ENCODE measurements at places on chromosomes 3 and 15.

DNA sequence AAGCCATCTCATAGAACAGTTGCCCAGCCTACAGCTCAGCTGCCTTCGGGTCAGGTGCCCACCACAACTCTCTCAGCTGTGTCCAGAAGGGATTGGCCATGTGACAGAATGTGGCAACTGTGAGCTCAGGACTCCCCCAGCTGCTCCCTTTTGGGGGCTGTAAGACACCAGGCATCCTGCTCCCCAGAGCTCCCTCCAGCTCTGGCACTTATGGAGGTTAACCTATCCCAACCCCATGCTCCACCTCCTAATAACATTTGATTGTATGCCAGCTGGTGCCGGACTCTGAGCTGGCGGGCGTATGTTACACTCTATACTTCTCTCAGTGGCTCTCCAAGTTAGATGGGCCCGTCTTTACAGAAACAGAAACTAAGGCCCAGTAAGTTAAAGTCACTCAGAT is 222.8 kb downstream of the FAM43A start:
- no peak for DNase-seq

- no peak for DNase-seq
These were observed 10.0 kb upstream of the P3H2 start for GRCh38 chr3:190130696-190131095.

GRCh38 chr3:120854908-120855526 is 53.0 kb upstream of the STXBP5L start:
- DNase-seq, result no peak

DNA sequence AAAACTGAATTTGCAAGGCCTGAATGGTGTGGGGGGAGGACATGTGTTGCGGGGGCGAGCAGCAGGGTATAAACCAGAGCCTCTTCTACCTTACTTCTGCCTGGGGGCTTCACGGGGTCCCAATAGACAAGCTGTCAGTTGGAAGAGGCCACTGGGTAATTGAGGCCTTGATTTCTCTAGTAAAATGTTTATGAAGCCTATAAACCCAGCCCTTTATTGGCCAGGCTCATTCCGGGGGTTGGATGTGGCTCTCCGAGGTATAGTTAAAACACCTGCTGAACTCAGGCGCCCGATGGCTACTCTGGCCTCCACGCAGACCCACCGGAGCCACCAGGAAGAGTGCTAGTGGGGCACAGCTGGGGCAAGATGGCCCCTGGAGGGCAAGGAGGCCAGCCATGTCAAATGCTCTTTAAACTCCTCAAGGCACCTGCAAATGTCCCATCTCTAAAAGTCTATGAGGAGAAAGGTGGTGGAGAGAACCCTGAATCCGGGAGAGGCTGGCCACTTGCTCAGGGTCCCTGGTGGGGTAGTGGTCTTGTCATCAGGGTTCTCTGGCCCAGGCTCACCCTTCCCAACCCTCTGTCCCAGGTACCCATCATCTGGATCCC is 34.3 kb downstream of the IGDCC3 start:
- DNase-seq, result no peak

GRCh38 chr3:40851836-40852235 is 327.1 kb downstream of the ZNF621 start:
- DNase-seq, result no peak

DNA sequence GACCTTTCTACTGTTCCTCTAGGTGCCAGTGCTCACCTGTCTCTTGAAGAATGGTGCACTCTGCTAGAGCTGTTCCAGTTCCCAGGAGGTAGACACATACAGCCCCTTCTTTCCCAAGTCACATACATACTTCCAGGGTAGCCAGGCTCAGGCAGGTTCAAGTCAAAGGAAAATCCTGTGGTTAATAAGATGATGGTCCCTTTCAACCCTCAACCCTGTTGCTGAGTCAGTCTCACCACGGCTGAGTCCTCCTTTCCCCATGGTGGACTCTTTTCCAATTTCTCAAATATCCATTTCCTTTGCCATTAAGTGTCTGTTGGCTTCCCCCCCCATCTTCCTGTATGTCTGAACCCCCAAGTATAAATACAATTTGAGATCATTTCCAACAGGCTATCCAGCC is 56.1 kb upstream of the ACAN start:
- no peak for DNase-seq

DNA sequence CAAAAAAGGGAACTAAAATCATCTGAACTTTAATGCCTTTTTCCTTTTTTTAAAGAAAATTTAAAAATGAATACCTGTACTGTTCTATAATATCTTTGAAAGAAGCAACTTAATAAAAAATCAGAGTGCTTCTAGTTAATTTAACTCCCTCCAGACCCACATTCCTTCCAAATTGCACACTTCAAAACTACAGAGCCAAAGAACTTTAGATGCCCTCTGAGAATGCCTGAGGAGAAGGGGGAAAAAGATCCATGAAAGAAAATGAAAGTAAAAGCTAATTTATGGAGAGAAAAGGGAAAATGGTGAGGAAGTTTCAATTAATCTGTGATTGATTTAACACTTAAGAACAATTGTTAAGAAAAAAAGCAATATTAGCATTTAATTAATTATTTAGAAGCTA is 1141.6 kb downstream of the IGSF11 start:
- DNase-seq, result no peak

- DNase-seq, result no peak
These were observed 78.5 kb upstream of the DLG1 start for GRCh38 chr3:197376735-197377555.

DNA sequence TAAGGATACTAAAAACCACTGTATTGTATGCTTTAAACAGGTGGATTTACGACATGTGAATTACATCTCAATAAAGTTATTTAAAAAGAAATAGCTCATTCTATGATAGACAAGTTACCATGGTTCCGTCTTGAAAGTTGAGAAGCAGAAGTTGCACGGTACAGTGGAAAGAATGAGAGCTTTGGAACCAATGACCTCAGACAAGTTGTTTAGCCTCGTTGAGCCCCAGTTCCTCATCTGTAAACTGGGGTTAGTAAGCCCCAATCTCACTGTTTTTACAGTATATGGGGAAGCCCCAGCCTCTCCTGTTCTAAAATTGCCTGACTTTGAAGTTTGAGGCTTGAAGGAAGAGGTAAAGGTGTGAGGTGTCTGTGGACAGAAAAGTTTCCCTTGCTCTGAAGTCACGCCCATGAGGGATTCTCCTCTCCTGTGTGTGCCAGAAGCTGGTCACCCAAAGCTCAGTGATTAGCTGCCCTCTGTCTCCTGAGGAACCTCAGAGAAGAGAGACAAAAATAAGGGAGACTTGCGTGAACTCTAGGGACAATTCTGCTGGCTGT is 10.0 kb downstream of the CRYGS start:
- no peak for DNase-seq

- DNase-seq, result no peak
These were observed 9.6 kb downstream of the ATP2C1 start for GRCh38 chr3:130903412-130903908.

DNA sequence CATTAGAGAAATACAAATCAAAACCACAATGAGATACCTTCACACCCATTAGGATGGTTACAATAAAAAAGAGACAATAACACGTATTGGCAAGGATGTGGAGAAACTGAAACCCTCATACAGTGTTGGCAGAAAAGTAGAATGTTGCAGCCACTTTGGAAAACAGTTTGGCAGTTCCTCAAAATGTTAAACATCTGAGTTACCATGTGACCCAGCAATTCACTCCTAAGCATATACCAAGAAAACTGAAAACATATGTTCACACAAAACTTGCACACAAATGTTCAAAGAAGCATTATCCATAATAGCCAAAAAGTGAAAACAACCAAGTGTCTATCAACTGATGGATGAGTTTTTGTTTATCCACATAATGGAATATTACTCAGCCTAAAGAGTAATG is 166.9 kb upstream of the FAM3D start:
- no peak for DNase-seq

GRCh38 chr15:89074402-89075012 is 13.7 kb upstream of the ABHD2 start:
- DNase-seq, result no peak

DNA sequence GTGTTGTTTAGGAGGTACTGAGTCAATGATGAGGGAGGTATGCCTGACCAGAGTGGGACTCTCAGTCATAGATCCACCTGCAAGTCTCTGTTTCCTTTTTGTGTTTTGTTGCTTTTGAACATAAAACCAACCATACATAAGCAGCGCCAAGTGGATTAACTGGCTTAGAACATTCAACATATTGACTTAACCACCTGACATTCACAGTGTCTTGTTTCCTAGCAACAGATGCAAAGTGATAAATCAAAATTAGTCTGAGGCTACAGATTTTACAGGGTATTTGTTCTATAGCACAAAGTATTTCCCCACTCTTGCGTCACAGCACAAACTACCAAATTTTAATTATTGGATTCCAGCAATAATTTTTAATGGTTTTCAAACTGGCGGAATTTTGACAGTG is 283.8 kb downstream of the BBX start:
- DNase-seq, result no peak

DNA sequence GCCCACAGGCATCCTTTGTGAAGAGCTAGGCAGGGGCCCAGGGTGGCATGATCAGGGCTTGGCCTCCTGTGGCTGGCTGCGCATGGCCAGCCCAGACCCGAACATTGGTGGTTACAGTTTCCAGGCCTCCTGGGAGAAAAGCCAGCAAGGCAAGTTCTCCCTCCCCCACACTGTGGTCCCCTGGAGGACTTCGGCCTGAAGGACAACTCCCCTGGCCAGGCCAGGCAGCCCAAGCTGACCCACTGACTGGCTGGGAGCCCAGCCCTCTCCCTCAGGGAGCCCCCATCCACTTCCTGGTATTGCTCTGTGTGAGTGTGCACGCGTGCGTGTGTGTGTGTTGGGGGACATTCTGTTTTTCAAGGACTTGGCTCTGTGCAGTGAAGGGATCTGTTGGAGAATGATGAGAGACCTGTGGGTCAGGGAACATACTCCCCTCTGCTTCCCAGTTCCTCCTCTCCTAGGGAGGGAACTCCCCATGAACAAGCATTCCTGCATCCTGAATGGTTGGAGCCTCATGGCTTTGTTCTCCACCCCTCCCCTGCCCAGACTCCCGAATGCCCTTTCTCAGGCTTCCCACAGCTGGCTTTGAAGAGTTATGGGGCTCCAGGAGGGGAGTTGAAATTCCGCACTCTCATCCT is 29.5 kb downstream of the CORO2B start:
- no peak for DNase-seq

DNA sequence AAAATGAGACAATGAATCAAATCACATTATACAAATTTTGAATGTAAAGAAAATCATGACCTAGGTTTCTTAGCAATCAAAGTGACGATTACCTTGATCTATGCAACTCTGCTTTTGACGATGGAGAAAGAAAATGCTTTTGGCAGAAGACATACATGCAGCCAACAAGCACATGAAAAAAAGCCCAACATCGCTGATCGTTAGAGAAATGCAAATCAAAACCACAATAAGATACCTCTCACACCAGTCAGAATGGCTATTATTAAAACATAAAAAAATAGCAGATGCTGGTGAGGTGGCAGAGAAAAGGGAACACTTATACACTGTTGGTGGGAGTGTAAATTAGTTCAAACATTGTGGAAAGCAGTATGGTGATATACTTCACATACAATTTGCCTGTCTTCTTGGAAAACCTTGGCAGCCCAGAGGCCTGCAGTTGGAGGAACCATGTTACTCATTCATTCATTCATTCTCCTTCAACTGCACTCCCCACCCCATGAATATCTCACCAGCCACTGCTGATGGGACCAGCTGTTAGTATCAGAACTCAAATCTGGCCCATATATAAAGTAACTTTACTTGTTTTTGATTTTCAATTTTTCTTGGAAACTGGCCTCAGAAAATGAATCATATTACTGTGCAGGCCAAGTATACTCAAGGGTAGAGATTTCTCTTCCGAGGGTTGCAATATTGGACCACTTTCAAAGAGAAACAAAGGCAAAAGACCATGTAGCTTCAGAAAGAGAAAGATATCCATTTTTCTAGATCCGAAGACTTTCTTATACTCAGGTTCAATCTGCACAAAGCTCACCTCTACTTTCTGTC is 358.6 kb upstream of the ARHGEF26 start:
- DNase-seq, result no peak

DNA sequence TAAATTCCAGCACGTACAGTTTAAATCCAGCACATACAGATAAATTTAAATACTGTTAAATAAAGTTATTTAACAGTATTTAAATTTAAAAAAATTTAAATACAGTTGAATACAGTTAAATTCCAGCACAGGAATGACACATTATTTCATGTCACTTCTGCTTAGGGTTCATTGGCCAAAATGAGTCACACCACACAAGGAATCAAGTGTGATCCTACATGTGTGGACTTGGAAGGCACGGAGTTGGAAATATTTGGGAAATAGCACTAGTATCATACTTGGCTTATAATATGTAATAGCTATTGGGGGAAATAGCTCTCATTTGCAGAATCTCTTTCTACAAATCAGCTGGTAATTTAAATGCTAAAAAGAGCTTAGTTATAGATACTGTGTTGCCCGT is 10.6 kb downstream of the RAB7A start:
- no peak for DNase-seq

DNA sequence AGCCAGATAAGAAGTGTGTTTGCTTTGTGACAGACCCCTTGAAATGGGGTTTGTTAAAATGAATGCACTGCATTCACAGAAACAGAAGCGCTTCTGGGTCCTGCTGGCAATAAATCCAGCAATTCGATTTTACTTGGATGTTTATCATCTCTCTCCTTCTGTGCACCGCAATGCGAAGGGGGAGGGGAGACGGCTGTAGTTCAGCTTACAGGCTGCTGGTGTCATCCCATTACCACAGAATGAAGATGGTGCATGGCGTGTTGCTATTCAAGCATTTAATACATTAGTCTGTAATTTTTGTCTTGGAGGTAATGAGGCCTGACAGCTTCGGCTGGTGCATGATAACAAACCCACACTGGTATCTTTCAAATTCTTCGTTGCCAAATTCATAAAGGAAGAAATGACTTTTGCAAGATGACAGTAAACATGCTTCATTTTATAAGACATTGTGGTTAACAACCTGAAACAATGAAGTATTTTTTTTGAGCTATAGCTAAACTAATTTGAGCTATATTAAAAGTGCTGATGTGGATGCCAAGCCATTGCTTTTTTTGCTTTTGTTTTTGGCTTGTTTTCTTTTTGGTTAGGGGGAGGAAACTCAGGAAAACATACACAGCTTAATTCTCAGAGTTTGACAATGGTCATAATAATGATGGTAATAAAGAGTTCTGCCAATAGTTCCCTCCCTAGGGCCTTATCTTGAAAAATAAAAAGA is 418.3 kb downstream of the OTOL1 start:
- DNase-seq, result no peak

- no peak for DNase-seq
These were observed 123.4 kb downstream of the EPHB1 start for GRCh38 chr3:134918441-134918840.
